Mesenteric fat pad (tissue), 1 donor: ENCODE measurements at places on chromosomes 6 and 20. TPM values are rescaled to one million over a fixed set of nuclear protein-coding genes. Genes with fewer than 3 reads are reported as not detected.

Gene DPPA5
- total RNA-seq, result not detected

Gene SIRPB1
- 7.6 TPM for total RNA-seq

Gene RAET1E
- 0.29 TPM for total RNA-seq

Gene FAXC
- not detected for total RNA-seq

Gene ETV7
- total RNA-seq, result 0.29 TPM

Gene CST7
- total RNA-seq, result 11.5 TPM
